Mesothelial cell of epicardium (in vitro differentiated cells): ENCODE measurements at places on chromosomes 6 and 20.

GRCh38 chr6:157089258-157089657, 234.1 kb downstream of the TMEM242 start:
- no peak for DNase-seq

GRCh38 chr6:80460257-80460865, 353.9 kb downstream of the BCKDHB start:
- no peak for DNase-seq

DNA sequence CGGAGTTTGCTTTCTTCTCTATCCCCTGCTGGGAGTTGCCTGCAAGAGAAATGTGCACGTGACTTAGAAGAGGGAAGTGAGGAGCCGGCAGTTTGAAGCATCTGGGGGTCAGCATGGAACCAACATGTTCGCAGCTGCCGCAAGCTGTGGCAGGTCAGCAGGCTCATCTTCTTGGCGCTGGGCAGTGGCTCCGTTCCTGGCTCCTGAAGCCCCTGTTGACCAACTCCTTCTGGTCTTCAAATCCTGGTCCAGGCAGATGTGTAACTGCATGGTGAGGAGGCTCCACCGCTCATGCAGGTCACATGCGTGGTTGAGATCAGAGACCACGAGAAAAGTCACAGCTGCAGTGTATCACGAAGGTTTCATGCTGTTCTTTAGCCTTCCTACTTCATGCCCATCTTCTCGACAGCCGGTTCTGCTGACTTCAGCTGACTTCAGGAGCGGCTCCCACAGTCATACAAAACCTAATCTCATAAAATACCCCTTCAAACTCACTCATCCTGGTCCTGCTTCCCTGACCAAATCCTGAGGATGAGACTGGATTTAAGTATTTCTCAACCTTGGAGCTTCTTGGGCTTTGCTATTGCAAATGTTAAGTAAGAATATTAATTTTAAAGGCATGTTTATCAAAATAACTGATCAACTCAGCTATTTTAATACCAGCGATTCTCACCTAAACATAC, 44.9 kb upstream of the BCAS1 start:
- no peak for DNase-seq

DNA sequence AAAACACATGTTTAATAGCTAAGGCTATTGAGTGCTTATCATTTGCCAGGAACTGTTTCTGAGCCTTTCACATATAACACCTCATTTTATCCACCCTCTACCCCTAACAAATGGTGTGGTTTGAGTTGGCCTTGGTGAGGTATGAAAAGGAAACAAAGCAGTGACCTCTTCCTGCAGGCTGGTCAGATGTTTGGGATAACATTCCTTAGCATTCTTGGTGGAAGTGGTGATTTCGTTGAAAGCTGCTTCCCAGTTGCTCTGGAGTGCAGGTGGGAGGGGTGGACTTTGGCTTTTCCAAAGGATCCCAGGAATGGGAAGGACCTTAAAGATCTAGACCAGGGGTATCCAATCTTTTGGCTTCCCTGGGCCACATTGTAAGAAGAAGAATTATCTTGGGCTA, 41.3 kb downstream of the CARMIL1 start:
- DNase-seq = no peak

DNA sequence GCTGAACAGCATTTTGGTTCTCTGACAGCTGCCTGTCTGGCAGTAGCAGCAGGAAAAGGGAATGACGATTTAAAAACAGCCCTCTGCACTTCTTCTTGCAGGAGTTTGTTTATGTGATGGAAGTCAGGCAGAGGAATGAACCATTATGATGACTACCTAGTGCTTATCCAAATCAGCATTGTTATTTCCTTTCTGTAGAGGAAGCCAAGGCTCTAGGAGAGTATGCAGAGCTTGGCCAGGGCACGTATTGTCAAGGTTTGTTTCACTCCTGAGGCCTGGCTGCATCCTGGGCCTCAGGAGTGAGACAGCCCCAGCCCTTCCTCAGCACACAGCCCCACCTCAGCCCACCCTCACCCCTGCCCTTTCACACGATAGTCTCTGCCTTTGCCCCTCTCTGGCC, 68.5 kb downstream of the FAM229B start:
- no peak for DNase-seq

DNA sequence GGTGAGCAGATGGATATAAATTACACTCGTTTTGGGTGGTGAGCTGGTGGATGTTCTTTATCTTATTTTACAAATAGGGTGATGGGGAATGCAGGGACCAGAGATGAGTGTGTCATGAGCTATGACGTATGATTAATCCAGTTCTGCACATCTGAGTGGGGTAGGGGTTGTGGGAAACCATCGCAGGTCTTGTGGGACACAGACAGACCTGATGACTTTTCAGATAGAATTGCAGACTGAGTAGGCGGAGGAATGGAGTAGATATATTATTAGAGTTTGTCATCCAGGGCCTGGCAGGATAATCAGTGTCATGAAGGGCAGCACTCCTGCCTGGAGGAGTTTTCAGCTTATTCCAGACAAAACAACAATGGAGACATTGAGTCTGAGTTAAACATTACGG, 12.9 kb upstream of the DSP start:
- no peak for DNase-seq

- DNase-seq = no peak
These were observed 181.0 kb downstream of the COL12A1 start for GRCh38 chr6:75024828-75025227.
